Naive B cell (primary cell): ENCODE measurements at places on chromosomes 4 and X. TPM values are rescaled to one million over a fixed set of nuclear protein-coding genes. Genes with fewer than 3 reads are reported as not detected.

Gene XAGE1B
- not detected for polyA plus RNA-seq

- DNase-seq: no peak
Observed at GRCh38 chr4:76984127-76984526, 34.6 kb downstream of the SEPTIN11 start.

- no peak for DNase-seq
Observed at GRCh38 chr4:156805696-156806095, 165.9 kb downstream of the PDGFC start.

GRCh38 chrX:77668391-77669237, 117.4 kb downstream of the ATRX start:
- no peak for DNase-seq

GRCh38 chr4:4618847-4619246, 77.0 kb upstream of the STX18 start:
- no peak for DNase-seq

DNA sequence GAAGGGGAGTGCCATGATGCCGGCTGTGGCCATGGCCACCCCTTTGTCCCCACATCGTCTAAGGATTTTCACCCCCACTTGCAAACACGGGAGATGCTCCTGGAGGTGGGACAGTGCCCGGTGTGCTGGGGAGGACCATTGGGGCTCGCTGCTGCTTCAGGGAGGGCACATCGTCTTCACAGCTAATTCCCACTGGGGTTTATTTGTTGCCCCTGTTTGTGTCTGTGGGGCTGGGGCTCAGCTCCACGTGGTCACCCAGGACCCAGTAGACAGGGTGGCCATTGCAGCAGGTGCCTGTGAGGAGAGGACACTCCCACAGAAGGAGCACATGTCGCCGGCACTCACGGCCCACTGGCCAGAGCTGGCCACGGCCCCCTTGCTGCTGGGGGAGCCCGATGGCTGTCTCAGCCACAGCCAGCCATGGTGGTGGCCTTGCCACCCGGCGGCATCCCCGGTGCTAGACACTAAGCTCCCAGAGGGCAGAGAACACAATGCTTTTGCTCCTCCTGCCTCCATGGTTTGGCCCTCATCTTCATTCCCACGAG, 27.8 kb upstream of the GRPEL1 start:
- no peak for DNase-seq

Gene NPY5R
- polyA plus RNA-seq: not detected

Gene FBXW7
- polyA plus RNA-seq: 64.2 TPM

Gene CPLX1
- polyA plus RNA-seq: not detected

GRCh38 chr4:10118048-10119004, 1.7 kb upstream of the WDR1 start:
- no peak for DNase-seq

Gene CXCL1
- polyA plus RNA-seq: not detected

Gene PPARGC1A
- not detected for polyA plus RNA-seq

Gene RHOH
- 454 TPM for polyA plus RNA-seq

Gene GPC3
- not detected for polyA plus RNA-seq

- no peak for DNase-seq
Observed at GRCh38 chr4:113300471-113300928, 251.0 kb downstream of the ANK2 start.
